Left ventricle myocardium superior (tissue), 1 donor: ENCODE measurements at places on chromosomes 6 and 20. TPM values are rescaled to one million over a fixed set of nuclear protein-coding genes. Genes with fewer than 3 reads are reported as not detected.

DNA sequence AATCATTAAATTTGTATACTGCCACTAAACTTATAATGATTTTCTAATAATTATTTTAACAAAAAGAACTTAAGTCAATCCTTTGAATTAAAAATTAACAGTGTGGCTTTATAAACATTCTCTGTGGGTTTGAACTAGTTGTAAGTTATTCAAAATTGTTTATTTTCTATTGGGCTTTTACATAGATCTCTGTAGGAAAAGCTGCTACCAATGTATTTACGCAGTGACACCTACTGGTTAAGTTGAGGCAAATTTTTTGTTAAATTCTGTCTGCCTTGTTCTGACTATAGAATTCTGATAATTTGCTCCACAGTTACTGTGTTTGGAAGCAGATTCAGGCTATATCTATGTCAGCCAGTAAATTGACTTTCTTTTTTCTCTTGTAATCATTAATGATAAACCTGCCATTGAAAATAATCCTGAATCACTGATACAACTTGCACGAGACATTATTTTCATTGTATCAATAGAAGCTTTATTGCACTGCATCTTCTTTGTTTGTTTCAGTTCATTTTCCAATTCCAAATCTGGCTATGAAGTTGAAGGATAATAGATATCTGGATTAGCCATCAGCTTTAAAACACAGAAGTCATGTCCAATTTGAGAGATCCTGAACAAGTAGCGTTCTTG, 66.0 kb upstream of the UTRN start:
- no peak for DNase-seq

GRCh38 chr6:132122871-132123270, 171.7 kb upstream of the CCN2 start:
- no peak for DNase-seq

DNA sequence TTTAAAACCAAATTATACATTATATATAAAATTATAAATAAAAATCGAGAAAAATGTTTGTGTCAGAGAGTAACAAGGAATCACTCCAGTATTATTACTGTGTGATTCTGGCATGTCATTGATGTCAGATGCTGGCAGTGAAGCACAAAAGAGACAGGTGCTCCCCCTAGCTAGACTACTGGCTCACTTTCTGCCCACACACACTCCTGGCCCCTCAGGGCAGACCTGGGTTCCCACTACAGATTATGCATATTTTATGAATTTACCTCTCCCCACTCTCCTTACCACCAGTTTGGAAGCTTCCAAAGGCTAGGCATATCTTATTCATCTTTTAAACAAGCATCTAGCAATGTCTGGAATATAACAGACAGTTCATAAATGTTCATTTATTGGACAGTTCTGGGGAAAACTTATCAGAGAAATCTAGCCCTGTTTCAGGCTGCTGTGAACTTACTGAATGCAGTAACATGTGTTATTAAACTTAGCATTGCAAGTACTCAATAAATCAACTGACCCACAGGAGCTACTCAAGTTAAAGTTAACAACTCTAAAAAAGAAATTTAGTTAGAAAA, 12.8 kb downstream of the SNX3 start:
- DNase-seq: no peak

Gene RNF217
- total RNA-seq: 8.5 TPM

Gene SPTLC3
- total RNA-seq: 5.4 TPM
